ENCODE measurements at places on chromosomes 1 and 21.

GRCh38 chr1:203131548-203132200, 4.1 kb downstream of the ADORA1 start:
- no peak for DNase-seq

DNA sequence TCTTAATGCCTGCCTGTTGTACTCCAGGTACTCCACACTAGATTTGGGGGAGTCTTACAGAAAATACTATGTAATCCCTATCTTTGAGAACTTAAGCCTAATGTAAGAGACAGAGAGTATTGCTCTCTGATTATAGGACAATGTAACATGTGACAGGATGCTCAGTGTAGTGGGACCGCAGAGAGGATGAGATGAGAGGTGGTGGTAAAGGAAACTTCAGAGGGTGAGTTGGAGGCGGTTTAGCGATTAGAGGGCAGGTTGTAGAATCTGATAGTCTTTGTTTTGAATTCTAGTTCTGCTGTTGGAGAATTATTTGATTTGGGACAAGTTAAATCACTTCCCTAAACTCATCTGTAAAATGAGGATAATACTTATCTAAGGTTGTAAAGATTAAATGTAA, 5.4 kb downstream of the SOAT1 start:
- no peak for DNase-seq

GRCh38 chr1:89310976-89311375, 38.3 kb upstream of the GBP5 start:
- DNase-seq: no peak

- DNase-seq: no peak
These were observed 3.5 kb downstream of the NRIP1 start for GRCh38 chr21:15061279-15061678.

DNA sequence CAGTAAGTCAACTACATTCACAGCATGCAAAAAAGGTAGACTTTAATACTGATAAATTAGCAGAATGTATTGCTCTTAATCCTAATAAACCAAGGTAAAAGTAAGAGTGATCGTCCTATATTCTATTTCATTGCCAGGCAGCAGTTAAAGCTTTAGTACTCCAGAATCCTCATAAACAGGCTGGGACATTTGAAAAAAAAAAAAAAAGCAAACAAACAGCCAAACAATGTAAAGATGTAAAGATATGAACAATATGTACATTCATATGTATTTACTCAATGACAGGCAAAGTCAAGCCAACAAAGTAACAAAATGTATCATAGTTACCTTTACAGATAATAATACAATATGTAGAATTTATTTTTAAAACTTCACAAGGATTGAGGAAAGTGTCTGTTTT, 383.6 kb downstream of the COL11A1 start:
- DNase-seq: no peak

GRCh38 chr1:175599212-175599705, 144.1 kb downstream of the TNR start:
- no peak for DNase-seq

- no peak for DNase-seq
These were observed 29.8 kb downstream of the GPA33 start for GRCh38 chr1:167060141-167061072.

- no peak for DNase-seq
These were observed 5.5 kb upstream of the PTP4A2 start for GRCh38 chr1:31943546-31944184.

GRCh38 chr1:156546267-156546666, 26.1 kb downstream of the IQGAP3 start:
- DNase-seq: no peak

GRCh38 chr1:83889707-83890106, 109.2 kb downstream of the TTLL7 start:
- no peak for DNase-seq

GRCh38 chr21:44980562-44981489, 41.0 kb downstream of the SLX9 start:
- DNase-seq: no peak

GRCh38 chr1:152906023-152906565, 2.3 kb upstream of the IVL start:
- peak; percentile 33 for DNase-seq

DNA sequence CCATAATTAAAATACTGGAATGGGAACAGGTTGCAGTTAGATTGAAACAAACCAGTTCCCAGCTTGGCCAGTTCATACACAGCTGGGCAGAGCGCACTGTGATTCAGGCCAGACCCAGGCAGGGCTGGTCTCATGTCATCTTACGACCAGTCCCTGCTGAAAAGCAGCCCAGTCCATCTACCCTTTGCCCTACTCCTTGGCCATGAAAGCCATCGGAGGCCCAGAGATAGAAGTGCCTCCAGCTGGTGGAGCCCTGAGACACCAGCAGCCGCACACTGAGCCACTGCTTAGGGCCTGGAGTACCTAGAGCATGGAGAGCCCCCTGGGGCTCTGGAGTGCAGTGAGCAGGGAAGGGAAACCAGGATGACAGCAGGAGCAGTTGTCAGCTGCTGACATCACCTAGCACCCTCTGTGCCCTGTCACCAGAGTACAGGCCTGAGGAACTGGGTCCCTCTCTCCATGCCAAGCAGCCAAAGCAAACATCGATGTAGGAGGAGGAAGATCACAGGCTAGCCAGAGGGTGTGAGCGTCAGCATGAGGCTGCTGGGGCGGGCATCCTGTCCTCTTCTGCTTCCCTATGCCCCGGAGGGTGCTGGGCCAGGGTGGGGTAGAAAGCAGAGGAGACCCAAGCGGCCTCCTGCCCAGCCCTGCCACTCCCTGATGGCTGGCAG, 34.2 kb upstream of the TMEM125 start:
- no peak for DNase-seq

- DNase-seq: no peak
These were observed 9.8 kb downstream of the PADI3 start for GRCh38 chr1:17258758-17259130.

DNA sequence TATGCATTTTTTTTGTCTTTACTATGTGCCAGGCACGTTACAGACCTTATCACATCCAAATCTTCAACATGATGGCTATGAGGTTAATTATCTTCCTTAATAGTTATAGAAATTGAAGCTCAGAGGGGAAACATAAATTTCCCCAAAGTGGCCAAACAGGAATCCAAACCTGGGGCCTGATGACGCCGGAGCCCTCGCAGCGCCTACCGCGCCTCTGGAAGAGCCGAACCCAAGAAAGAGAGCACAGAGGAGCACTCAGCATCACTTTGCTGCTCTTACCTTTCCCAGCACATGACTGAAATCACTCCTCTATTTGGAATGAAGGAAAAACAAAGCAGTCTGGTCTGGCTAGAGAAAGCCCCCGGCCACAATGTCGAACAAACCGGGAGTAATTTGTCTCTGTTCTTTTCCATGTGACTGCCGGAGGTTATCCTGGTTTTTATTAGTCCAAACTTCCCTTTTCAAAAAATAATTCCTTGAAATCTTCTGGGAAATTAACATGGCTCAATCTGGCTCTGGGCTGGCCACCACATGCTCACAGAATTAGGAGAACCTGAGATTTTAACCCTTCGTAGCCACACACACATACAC, 195.5 kb downstream of the ADSS2 start:
- DNase-seq: no peak

GRCh38 chr1:230752407-230752806, 5.2 kb downstream of the CAPN9 start:
- no peak for DNase-seq

GRCh38 chr1:38221006-38221649, 174.5 kb upstream of the POU3F1 start:
- DNase-seq: no peak
